ENCODE measurements at places on chromosomes 2 and 18.

GRCh38 chr2:29074411-29074810 lies at the start of gene PCARE:
Gene PCARE (minus strand): TSS chr2:29074523. CDS start chr2:29074261, 262 bp downstream.
- H3K27me3 ChIP-seq, result no peaks in the 10 kb centered on the region
- H3K27ac ChIP-seq, result no peak within 1 kb of the TSS
- H3K4me3 ChIP-seq, result no peak within 1 kb of the TSS
- DNase-seq, result no peak
- no peaks in the 10 kb centered on the region for H3K36me3 ChIP-seq
- H3K4me1 ChIP-seq, result no peaks in the 10 kb centered on the region

GRCh38 chr18:424071-424661 lies 76.3 kb downstream of the COLEC12 start:
- H3K27ac ChIP-seq, result no peak overlapping the region
- H3K27me3 ChIP-seq, result peaks cover 4% of the 10 kb centered on the region
- no peaks in the 10 kb centered on the region for H3K4me1 ChIP-seq

GRCh38 chr2:163716101-163716500 lies 19.7 kb downstream of the FIGN start:
- H3K4me1 ChIP-seq, result no peaks in the 10 kb centered on the region
- H3K4me3 ChIP-seq, result no peak overlapping the region
- H3K36me3 ChIP-seq, result no peaks in the 10 kb centered on the region
- no peaks in the 10 kb centered on the region for H3K27me3 ChIP-seq
- DNase-seq, result no peak

DNA sequence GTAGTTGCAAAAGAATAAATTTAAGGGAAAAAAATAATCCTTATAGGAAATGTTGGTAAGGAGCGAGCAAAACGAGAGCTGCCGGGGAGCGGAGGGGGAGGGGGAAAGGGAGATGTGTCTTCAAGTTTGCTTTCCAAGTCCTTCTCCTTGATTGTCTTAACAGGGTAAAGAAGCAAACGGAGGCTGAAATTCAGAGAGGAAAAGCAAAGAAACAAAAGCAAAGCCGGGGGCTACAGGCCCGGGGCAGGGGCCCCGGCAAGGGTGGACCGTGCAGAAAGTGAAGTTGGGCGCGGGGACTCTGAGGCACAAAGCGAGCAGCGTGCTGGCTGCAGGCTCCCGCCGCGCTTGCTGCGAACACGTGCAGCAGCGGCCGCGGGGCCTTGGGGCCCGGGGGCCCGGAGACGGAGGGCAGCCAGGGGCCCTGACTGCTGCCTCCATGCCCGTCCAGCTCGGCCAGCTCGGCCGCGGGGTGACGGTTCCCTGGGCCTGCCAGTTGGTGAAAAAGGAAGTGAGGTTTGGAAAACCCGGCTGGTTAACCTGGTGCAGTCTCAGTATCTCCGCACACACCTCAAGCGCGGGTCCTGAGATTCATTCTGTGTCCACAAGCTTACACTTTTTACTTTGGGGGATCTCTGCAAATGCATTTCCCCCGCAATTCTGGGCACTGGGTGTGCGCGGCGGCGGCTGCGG lies 4.1 kb downstream of the BCL11A start:
- peak overlapping the region; percentile 80 for H3K4me3 ChIP-seq
- peaks cover 17% of the 10 kb centered on the region for H3K4me1 ChIP-seq
- peaks cover 76% of the 10 kb centered on the region for H3K27me3 ChIP-seq
- no peak overlapping the region for H3K27ac ChIP-seq

DNA sequence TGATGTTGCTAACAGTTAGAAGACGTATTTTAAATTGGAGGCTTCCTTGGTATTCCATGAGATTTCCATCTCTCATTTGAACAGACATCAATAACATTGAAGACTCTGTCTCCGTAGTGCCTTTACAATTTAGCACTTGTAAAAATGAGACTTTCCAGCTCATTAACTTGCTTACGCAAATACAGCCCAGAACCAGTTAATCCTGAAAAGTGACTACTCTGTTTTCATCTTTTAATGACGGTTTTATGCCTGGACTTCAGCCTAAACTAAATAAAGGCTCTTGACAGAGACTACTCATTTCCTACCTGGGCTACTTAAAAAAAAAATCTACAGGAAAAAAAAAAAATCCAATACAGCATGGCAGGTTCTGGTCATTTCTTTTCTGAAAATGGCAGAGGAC lies 148.6 kb downstream of the LRATD1 start:
- no peak for DNase-seq
- H3K27me3 ChIP-seq, result no peaks in the 10 kb centered on the region
- no peaks in the 10 kb centered on the region for H3K4me1 ChIP-seq
- H3K27ac ChIP-seq, result no peak overlapping the region
- H3K4me3 ChIP-seq, result no peak overlapping the region

DNA sequence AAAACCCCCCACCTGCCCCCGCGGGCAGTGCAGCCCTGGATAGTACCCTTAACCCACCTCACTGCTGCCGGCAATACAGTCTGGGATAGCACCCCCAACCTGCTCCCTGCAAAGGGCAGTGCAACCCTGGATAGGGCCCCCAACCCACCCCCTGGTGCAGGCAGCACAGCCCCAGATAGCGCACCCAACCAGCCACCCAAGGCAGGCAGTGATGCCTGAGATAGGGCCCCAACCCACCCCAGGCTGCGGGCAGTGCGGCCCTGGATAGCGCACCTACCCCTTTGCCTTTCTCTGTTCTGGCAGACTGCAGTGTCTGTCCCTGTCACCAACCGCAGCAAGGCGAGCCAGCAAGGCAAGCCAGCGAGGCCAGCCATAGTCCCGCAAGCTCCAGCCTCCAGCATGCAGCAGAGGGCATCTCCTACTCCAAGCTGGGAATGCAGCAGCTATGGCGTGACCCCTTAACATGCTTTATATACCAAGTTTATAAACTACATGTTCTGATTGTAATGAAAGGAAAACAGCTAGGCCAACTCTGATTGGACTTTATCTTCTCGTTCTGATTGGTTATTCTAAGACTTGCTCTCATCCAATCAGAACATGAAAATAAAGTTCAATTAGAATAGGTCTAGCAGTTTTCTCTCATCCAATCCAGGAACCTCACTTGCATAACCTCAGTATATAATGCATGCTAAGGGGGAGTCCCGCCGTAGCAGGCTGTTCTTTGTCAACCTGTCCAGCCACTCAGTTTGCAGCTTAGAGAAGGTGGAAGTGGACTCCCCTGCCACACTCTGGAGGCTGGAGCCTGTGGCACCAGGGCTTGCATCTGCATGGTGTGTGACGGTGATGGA lies 34.1 kb upstream of the ANKRD62 start:
- no peaks in the 10 kb centered on the region for H3K4me1 ChIP-seq
- H3K27ac ChIP-seq, result no peak overlapping the region
- DNase-seq, result no peak
- H3K4me3 ChIP-seq, result no peak overlapping the region
- H3K27me3 ChIP-seq, result peaks cover 1% of the 10 kb centered on the region
- H3K36me3 ChIP-seq, result no peaks in the 10 kb centered on the region

GRCh38 chr18:46497129-46497528 lies 159.9 kb downstream of the LOXHD1 start:
- no peaks in the 10 kb centered on the region for H3K36me3 ChIP-seq
- H3K4me3 ChIP-seq, result no peak overlapping the region
- H3K4me1 ChIP-seq, result no peaks in the 10 kb centered on the region
- H3K27ac ChIP-seq, result no peak overlapping the region
- H3K27me3 ChIP-seq, result no peaks in the 10 kb centered on the region
- DNase-seq, result peak; percentile 19

GRCh38 chr2:234765279-234765678 lies 186.5 kb upstream of the SH3BP4 start:
- no peaks in the 10 kb centered on the region for H3K36me3 ChIP-seq
- H3K27me3 ChIP-seq, result peaks cover 2% of the 10 kb centered on the region
- no peak overlapping the region for H3K27ac ChIP-seq
- no peak overlapping the region for H3K4me3 ChIP-seq
- H3K4me1 ChIP-seq, result no peaks in the 10 kb centered on the region
- DNase-seq, result no peak

GRCh38 chr18:9792565-9793245 lies 84.6 kb downstream of the RAB31 start:
- peaks cover 20% of the 10 kb centered on the region for H3K27me3 ChIP-seq
- H3K4me3 ChIP-seq, result no peak overlapping the region
- no peaks in the 10 kb centered on the region for H3K36me3 ChIP-seq

GRCh38 chr18:68342039-68342659 lies 372.8 kb downstream of the TMX3 start:
- H3K4me1 ChIP-seq, result no peaks in the 10 kb centered on the region
- DNase-seq, result no peak
- H3K4me3 ChIP-seq, result no peak overlapping the region
- H3K27me3 ChIP-seq, result no peaks in the 10 kb centered on the region

DNA sequence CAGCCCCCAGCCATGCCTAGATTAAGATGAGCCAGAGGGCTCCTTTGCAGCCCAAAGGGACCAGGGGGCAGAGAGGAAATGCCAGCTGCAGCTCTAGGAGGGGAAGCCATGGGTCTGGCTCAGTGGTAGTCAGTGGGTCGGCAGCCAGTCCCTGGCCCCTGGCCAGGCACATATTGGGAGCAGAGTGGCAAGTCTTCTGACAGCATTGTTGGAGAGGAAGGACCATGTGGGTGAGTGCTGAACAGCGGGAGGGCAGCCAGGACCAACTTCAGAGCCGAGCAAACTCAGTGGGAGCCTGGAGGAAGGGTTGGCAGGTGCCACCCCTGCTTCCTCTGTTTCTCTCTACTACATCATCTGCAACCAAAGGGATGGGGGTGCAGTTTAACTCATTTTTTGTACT lies 140.5 kb upstream of the PELI1 start:
- no peaks in the 10 kb centered on the region for H3K4me1 ChIP-seq
- DNase-seq, result no peak
- H3K27ac ChIP-seq, result no peak overlapping the region
- H3K36me3 ChIP-seq, result no peaks in the 10 kb centered on the region

GRCh38 chr2:36380624-36381481 lies 25.3 kb downstream of the CRIM1 start:
- H3K27me3 ChIP-seq, result peaks cover 19% of the 10 kb centered on the region
- DNase-seq, result no peak
- H3K4me3 ChIP-seq, result no peak overlapping the region
- no peak overlapping the region for H3K27ac ChIP-seq
- peaks cover 9% of the 10 kb centered on the region for H3K4me1 ChIP-seq
- H3K36me3 ChIP-seq, result no peaks in the 10 kb centered on the region

- H3K27ac ChIP-seq, result no peak overlapping the region
- peaks cover 3% of the 10 kb centered on the region for H3K27me3 ChIP-seq
- H3K36me3 ChIP-seq, result no peaks in the 10 kb centered on the region
- H3K4me1 ChIP-seq, result peaks cover 3% of the 10 kb centered on the region
Observed at GRCh38 chr18:48534364-48534763, 4.5 kb upstream of the CTIF start.

DNA sequence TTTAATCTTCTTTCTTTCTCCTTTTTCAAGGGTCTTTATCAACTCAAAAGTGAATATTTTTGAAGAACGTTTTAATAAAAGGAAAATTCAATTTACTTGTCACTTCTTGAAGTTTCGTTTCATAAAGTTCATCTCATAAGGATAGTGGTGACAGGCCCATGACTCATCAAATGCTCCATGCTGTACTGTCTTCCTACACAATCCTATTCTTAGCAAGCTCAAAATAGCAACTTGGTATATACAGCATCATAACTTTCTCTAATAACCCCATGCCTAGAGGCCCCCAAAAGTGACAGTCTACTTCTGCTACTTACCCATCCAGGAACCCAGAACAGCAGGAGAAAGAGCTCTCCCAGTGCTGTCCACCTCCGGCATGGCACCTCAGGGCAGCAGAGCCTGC lies 7.7 kb downstream of the FBXO15 start:
- H3K27me3 ChIP-seq, result peaks cover under 1% of the 10 kb centered on the region
- no peaks in the 10 kb centered on the region for H3K36me3 ChIP-seq
- DNase-seq, result no peak
- H3K27ac ChIP-seq, result peak overlapping the region; percentile 92

DNA sequence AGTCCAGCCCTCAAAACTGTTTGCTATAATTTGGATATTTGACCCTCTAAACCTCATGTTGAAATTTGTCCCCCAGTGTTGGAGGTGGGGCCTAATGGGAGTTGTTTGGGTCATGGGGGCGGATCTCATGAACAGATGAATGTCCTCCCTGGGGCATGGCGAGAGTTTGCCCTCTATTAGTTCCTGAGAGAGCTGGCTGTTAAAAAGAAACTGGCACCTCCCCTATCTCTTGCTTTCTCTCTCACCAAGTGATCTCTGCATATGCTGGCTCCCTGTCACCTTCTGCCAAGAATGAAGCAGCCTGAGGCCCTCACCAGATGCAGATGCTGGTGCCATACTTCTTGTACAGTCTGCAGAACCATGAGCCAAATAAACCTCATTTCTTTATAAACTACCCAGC lies 12.0 kb downstream of the LNPK start:
- H3K4me1 ChIP-seq, result no peaks in the 10 kb centered on the region
- no peak overlapping the region for H3K4me3 ChIP-seq
- DNase-seq, result no peak
- peaks cover 36% of the 10 kb centered on the region for H3K36me3 ChIP-seq
- H3K27me3 ChIP-seq, result no peaks in the 10 kb centered on the region

GRCh38 chr2:201984333-201984732 lies 49.3 kb upstream of the FZD7 start:
- H3K36me3 ChIP-seq, result no peaks in the 10 kb centered on the region
- H3K4me1 ChIP-seq, result no peaks in the 10 kb centered on the region
- no peak overlapping the region for H3K4me3 ChIP-seq
- peaks cover 2% of the 10 kb centered on the region for H3K27me3 ChIP-seq
- DNase-seq, result no peak

GRCh38 chr2:199160081-199160480 lies 297.7 kb downstream of the SATB2 start:
- no peaks in the 10 kb centered on the region for H3K36me3 ChIP-seq
- H3K4me3 ChIP-seq, result no peak overlapping the region
- H3K4me1 ChIP-seq, result no peaks in the 10 kb centered on the region
- H3K27ac ChIP-seq, result no peak overlapping the region
- DNase-seq, result no peak
- no peaks in the 10 kb centered on the region for H3K27me3 ChIP-seq

DNA sequence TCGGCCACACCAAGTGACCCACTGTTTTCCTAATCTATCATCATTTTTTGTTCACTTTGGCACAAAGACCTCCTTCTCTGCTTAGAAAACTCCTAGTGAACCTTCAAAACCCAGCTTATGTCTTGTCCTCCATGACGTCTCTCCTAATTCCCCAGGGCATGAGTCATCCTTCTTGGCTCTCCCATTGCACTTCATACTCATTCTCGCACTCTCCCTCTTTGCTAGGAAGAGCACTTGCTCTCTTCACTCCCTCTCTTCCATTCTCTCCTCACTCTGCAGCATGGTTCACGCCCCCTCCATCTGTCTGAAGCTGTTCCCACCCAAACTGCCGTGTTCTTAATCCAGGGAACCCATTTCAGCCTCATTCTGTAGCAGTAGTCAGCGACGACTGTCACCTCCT lies 103.9 kb downstream of the MRO start:
- DNase-seq, result no peak
- H3K27ac ChIP-seq, result no peak overlapping the region
- H3K4me3 ChIP-seq, result no peak overlapping the region
- H3K4me1 ChIP-seq, result no peaks in the 10 kb centered on the region
- no peaks in the 10 kb centered on the region for H3K27me3 ChIP-seq
